Epithelial cell of esophagus (primary cell): ENCODE measurements at places on chromosomes 6 and 20.

- DNase-seq: no peak
These were observed 18.9 kb upstream of the ADGRF5 start for GRCh38 chr6:46940433-46941226.

GRCh38 chr20:49540687-49541435 lies 27.1 kb downstream of the PTGIS start:
- no peak for DNase-seq

DNA sequence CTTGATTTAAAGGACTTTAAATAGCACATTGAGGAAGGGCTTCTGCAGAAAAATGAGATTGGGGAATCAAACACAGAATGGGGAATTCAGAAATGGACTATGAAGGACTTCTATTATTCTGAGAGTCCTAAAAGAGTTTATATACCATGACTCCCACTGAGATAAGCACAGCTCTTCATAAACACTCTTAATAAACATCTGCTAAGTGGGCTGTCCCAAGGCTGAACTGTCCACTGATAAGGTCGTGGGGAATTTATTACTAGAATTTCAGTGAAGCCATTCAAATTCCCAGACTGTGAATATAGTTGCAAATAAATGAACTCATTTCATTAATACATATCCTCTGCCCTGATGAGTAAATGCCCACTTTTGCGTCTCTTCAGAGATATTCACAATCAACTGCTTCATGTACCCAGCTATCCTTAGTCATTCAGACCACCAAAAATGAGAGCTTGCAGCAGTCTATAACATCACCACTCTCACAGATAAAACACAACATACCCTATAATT lies 468.2 kb upstream of the RUNX2 start:
- DNase-seq: no peak

DNA sequence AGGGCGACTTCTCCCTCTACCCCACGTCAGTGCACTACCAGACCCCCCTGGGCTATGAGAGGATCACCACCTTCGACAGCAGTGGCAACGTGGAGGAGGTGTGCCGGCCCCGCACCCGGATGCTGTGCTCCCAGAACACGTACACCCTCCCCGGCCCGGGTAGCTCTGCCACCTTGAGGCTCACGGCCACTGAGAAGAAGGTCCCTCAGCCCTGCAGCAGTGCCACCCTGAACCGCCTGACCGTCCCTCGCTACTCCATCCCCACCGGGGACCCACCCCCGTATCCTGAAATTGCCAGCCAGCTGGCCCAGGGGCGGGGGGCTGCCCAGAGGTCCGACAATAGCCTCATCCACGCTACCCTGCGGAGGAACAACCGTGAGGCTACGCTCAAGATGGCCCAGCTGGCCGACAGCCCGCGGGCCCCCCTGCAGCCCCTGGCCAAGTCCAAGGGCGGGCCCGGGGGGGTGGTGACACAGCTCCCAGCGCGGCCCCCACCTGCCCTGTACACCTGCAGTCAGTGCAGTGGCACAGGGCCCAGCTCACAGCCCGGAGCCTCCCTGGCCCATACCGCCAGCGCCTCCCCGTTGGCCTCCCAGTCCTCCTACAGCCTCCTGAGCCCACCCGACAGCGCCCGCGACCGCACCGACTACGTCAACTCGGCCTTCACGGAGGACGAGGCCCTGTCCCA lies 57.5 kb upstream of the TMEM181 start:
- DNase-seq: no peak

GRCh38 chr6:144131248-144131709 lies 19.0 kb upstream of the STX11 start:
- DNase-seq: peak; percentile 77

- peak; percentile 35 for DNase-seq
These were observed 2.1 kb downstream of the C6orf141 start for GRCh38 chr6:49552596-49552995.

- DNase-seq: peak; percentile 52
These were observed 7.9 kb upstream of the GMNN start for GRCh38 chr6:24766680-24767462.

- peak; percentile 42 for DNase-seq
These were observed 161.0 kb downstream of the ASCC3 start for GRCh38 chr6:100719883-100720682.

GRCh38 chr20:30506100-30506499 lies 751.4 kb upstream of the DEFB115 start:
- DNase-seq: no peak

DNA sequence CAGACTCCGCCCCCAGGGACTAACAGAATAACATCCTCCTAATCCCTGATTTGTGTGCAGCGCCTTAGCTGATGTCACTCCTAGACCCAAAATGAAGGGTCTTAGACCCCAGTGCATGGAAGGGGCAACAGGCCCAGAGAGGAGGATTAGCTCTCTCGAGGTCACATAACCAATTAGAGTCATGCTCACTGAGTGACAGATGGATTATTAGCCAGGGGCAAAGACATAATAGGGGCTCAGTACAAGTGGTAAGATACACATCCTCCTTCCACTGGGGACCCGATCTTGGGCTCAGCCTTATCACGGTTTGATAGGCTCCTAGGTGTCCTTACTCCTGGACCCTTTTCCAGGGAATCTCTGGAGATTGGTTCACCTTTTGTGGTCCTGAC lies 858 bp downstream of the TP53INP2 start:
- no peak for DNase-seq

- peak; percentile 47 for DNase-seq
These were observed 114.2 kb downstream of the QRSL1 start for GRCh38 chr6:106743612-106744011.

- no peak for DNase-seq
These were observed 49.3 kb downstream of the PACRG start for GRCh38 chr6:162777091-162777490.

DNA sequence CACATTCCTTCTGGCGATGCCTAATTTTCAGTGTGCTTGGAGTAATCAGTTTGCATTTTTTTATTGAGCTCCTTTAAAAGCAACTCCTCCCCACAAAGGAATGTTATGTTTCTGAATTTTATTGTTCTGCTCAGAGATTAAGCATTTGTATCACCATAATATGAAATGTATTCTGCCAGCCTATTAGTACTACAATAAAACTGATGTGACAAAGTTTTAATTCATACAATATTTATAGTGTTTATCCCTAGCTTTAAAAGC lies 236.9 kb upstream of the ASCC3 start:
- no peak for DNase-seq

GRCh38 chr20:52212943-52213342 lies 21.4 kb upstream of the ZFP64 start:
- DNase-seq: no peak

- DNase-seq: peak; percentile 70
These were observed 8.0 kb downstream of the TMEM181 start for GRCh38 chr6:158567871-158568401.

- DNase-seq: peak; percentile 15
These were observed 754 bp downstream of the RPS10 start for GRCh38 chr6:34425132-34425497.

DNA sequence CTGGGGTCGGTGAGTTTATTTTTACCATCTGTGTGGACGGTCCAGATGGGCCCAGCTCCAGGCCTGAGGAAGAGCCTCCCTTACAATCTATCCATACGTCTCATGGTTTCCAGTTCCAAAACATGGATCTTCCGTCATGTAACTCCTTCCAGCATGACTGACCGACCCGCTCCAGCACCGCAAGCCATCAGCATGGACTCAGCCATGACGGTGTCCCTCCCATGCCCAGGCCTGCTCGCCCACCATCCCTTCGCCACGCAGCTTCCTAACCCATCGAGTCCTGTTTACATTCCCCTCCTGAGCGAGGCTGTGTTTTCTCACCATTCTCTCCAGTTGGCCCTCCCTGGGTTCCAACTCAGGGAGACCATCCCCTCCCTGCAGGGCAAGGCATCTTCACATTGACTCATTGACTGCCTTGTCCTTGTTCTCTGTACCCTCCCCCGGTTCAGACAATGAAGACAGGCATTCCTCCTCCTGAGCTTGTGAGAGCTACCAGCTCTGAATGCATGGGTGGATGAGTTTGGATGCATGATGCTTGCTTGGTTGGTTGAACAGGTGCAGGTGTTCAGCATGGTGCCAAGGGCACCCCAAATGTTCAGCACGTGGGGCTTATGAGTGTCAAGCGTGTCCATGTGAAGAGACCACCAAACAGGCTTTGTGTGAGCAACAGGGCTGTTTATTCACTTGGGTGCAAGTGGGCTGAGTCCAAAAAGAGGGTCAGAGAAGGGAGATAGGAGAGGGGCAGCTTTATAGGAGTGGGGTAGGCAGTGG lies 235.8 kb downstream of the SMOC2 start:
- no peak for DNase-seq

- peak; percentile 40 for DNase-seq
These were observed 83.5 kb downstream of the ADGRG6 start for GRCh38 chr6:142385352-142385751.

- peak; percentile 51 for DNase-seq
These were observed 9.2 kb upstream of the PLEKHG1 start for GRCh38 chr6:150590446-150590845.

DNA sequence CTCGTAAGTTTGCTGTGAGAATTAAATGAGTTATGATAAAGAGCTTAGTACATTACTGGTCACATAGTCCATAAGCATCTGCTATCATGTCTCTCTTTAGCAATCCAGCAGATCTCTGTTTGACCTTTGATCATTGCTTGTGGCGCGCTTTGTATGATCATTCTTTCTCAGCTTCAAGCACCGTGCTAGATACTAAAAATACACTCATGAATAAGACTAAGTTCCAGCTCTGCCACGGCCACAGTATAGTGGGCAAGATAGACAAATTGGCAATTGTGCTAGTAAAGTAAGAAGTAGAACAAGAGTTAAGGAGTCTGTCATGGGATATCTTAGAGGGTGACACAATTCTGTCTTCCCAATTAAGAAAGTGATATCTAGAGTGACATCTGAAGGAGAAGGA lies 75.2 kb upstream of the ADGRF1 start:
- DNase-seq: no peak

GRCh38 chr20:37362821-37363220 lies 16.9 kb downstream of the SRC start:
- DNase-seq: no peak

DNA sequence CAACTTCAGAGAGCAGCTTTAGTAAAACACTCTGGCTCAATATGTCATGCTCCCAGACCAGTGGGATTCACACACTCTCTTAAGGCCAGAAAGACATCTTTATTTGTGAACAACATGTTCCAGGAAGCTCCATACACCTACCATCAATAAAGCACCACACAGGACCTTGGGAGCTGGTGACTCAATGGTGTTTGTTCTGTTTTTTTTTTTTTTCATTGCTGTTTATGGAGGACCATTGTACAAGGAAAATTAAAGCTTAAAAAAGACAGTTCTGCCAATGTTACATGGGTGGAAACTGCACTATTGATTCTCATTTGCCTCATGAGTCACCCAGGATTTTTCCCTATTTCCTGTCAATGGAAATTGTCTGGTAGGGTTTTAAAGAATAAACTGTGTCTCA lies 36.3 kb upstream of the TENT5A start:
- no peak for DNase-seq

DNA sequence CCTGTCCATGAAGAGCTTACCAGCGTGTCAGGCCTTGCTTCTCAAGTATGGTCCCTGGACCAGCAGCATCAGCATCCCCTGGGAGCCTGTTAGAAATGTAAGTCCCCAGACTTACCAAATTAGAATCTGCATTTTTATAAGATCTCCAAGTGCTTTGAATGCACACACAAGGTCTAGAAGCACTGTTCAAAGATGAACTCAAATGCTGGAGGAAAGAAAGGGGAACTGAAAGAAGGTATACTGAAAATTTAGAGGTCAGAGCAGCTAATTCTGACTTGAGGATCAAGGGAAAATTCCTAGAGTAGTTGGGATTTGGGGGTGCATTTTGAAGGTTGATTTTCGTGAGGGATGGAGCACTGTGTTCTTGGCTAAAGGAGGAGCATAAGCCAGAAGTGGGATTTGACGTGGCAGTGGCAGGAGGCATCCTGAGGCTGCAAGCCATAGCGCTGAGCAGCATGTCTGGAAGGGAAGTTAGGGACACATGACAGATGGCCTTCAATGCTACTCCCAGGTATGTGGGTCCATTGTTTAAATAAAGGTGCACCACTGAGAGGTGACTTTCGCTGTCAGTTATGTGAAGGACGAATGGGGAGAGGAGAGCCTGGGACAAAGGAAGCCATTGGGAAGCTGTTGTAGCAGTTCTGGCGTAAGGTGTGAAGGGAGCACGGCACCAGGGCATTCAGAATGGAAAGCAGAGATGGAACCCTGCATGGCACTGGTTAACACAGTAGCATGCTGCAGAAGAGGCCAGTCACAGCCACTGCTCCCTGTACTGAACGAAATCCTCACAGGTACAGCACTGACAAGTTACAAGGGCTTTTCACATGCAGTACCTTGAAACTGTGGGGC lies 36.2 kb downstream of the ARMC2 start:
- DNase-seq: no peak

- no peak for DNase-seq
These were observed 530.4 kb downstream of the QKI start for GRCh38 chr6:163944897-163945296.
